ENCODE measurements at places on chromosomes 5 and 9.

DNA sequence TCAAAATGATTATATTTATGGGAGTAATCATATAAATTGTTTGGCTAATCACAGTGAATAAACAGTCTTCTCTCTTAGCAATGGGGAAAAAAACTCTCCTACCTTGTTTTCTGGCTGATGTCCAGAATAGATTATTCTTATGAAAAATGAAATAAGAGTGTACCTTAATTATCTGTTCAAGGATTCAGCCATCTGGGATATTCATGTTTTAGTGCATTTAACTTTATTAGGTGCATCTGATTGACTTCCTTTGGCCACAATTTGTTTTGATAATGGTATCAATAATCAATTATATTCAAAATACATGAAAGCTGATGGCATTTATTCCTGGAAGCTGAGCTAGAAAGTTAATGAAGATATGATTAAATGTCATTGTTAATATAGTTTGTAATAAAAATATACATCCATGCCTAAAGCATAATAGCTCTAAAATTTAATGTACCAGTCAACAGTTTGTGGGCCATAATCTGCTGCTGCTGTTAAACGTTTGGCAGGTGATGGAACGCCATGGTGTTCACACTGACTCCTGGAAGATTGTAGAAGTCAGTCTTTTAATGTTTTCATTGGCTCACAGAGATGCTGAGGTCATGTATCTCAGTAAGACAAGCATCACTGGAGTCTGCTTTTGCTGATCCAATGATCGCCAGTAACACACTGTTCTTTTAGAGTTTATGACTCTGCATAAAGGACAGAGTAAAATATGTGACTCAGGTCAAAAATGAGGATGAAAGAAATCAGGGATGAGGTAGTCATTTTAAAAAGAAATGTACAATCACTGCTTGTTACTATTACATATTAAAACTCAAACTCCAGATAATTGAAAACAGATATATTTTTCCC, 105.8 kb downstream of the ISL1 start:
- no peak for DNase-seq

DNA sequence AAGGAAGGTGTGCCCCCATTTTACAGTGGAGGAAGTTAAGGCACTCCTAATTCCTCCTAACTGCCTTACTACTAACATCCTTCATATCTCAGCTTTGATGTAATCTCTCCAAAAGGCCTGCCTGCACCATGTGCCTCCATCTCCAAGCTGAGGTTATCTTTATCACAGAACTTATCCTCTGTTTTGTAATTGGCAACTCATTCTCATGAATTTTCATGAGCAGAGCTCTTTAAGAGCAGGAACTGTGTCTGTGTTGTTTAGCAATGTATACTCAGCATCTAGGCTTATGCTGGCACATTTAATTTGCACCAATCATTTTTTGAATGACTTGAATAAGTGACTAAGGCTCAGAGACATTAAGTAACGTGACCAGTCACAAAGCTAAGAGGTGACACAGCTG, 147.9 kb upstream of the VLDLR start:
- no peak for DNase-seq

GRCh38 chr9:135764731-135765130, 62.7 kb downstream of the KCNT1 start:
- DNase-seq = no peak

GRCh38 chr9:129142138-129142935, 31.1 kb downstream of the PTPA start:
- DNase-seq = no peak

- no peak for DNase-seq
Observed at GRCh38 chr5:108634010-108634616, 113.6 kb upstream of the FER start.

Measured in NT2/D1 (cell line).